ENCODE measurements at places on chromosomes 16 and 17. TPM values are rescaled to one million over a fixed set of nuclear protein-coding genes. Genes with fewer than 3 reads are reported as not detected.

The HOXB4 gene
- 7.8 TPM for total RNA-seq

The KRTAP1-3 gene
- not detected for total RNA-seq

The XPO6 gene
- total RNA-seq, result 267 TPM

The PKMYT1 gene
- 146 TPM for total RNA-seq

The CAVIN1 gene
- total RNA-seq, result 1.3 TPM

The INCA1 gene
- total RNA-seq, result 0.20 TPM

The CFAP97D1 gene
- not detected for total RNA-seq

The GPR179 gene
- total RNA-seq, result not detected

The IRX5 gene
- total RNA-seq, result not detected

GRCh38 chr17:30291543-30292285 lies at the start of gene BLMH:
BLMH (minus strand) TSS chr17:30291944; CDS start chr17:30291819, 125 bp downstream.
- peak within 1 kb of the TSS; percentile 90 for H3K27ac ChIP-seq
- peak; percentile 88 for DNase-seq
- H3K36me3 ChIP-seq, result peaks cover 15% of the 10 kb centered on the region

- no peak overlapping the region for H3K4me3 ChIP-seq
- no peak overlapping the region for H3K27ac ChIP-seq
- no peaks in the 10 kb centered on the region for H3K27me3 ChIP-seq
- H3K4me1 ChIP-seq, result peaks cover 5% of the 10 kb centered on the region
- DNase-seq, result peak; percentile 43
- H3K36me3 ChIP-seq, result peaks cover 32% of the 10 kb centered on the region
Measured at GRCh38 chr17:59607817-59608403, 11.8 kb upstream of the CLTC start.

GRCh38 chr16:60073376-60073775 lies 1339.3 kb upstream of the GOT2 start:
- H3K4me3 ChIP-seq, result no peak overlapping the region
- no peaks in the 10 kb centered on the region for H3K27me3 ChIP-seq
- H3K4me1 ChIP-seq, result no peaks in the 10 kb centered on the region
- DNase-seq, result no peak
- H3K36me3 ChIP-seq, result no peaks in the 10 kb centered on the region

DNA sequence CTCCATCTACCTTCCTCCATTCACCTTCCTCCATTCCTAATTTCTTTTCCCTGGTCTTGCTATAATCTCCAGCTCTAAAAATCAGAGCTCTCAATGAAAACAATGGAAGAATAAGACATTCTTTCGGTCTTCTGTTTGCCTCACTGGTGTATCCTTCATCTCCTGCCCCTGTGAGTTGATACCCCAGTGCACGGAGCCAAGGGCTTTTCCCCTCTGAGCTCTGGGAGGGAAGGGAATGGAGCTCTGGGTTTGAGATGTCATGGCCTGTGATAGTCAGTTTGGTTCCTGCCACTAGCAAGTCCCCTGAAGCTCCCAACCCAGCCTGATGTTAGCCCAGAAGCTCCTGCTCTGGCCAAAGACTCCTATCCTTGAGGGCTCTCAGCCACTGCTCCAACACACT lies 36.6 kb upstream of the DNAH9 start:
- H3K4me1 ChIP-seq, result no peaks in the 10 kb centered on the region
- no peak overlapping the region for H3K4me3 ChIP-seq
- no peak overlapping the region for H3K27ac ChIP-seq
- H3K27me3 ChIP-seq, result no peaks in the 10 kb centered on the region

GRCh38 chr17:79732254-79732653 lies 1.5 kb downstream of the ENPP7 start:
- peaks cover 21% of the 10 kb centered on the region for H3K4me1 ChIP-seq
- H3K27me3 ChIP-seq, result no peaks in the 10 kb centered on the region
- H3K4me3 ChIP-seq, result peak overlapping the region; percentile 70
- H3K27ac ChIP-seq, result no peak overlapping the region
- DNase-seq, result no peak

DNA sequence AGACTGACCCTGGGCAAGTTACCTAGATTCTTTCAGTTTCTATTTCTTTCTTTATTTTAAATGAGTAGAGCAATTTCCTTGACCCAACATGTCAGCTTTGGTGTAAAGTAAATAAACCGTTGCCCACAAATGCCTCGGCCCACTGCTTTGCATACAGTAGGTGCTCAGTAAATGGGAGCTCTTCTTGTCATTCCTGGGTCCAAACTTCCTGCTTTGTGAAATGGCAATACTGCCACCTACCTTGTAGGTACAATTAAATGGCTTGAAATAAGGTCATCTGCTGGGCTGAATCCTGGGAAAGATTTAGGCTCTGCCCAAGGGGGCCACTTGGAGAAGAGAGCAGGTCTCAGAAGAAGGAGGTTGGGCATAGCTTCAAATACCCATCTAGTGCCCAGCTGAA lies 253.0 kb downstream of the HS3ST3B1 start:
- H3K27ac ChIP-seq, result no peak overlapping the region
- no peak for DNase-seq
- no peaks in the 10 kb centered on the region for H3K4me1 ChIP-seq
- H3K4me3 ChIP-seq, result no peak overlapping the region
- no peaks in the 10 kb centered on the region for H3K27me3 ChIP-seq
- H3K36me3 ChIP-seq, result no peaks in the 10 kb centered on the region

DNA sequence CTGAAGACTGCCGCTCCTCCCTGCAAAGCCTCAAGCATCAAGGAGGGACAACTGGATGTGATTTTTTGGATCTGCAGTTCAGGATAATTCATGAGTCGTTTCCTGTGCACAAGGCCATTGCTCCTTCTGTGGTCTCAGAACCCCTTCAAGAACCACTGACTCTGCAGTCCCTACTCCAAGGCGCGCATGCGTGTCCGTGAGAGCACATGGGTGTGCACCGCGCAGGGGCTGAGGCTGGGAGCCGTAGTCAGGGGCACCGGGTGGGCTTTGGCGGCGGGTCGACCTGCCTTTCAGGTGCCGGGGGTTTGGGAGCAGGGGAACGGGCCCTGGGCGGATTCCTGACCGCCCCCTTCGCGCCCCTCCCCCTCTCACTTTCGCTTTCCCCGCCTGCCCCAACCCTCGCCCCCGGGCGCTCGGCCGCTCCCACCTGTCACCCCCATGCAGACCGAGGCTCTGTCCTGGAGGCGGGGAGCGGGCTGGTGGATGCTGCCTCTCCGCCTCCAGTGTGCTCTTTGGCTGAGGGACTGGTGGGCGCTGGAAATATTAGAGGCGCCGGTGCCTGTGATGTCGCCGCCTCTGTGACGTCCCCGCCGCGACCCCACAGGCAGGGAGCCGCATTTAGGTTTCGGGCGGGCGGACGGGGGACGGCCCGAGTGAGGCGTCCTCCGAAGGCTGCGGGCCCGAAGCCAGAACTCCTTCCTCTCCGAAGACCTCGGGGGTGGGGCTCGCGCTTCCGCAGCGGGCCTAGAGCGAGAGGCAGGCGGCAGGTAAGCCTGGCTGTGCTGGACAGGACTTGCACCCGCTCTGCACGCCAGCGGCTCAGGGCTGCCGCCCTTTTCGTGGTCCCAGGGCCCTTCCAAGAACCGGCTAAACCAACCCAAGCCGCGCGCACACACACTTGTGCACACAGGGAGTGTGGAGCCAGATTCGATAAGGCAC lies at the start of gene SPATA32:
TSS of gene SPATA32 (minus strand) at position 518 of the 939 bp plus-strand sequence. CDS start at position 440, 78 bp downstream.
- peaks cover 7% of the 10 kb centered on the region for H3K36me3 ChIP-seq
- peak within 1 kb of the TSS; percentile 74 for H3K4me3 ChIP-seq
- H3K27me3 ChIP-seq, result no peaks in the 10 kb centered on the region
- peak; percentile 88 for DNase-seq

DNA sequence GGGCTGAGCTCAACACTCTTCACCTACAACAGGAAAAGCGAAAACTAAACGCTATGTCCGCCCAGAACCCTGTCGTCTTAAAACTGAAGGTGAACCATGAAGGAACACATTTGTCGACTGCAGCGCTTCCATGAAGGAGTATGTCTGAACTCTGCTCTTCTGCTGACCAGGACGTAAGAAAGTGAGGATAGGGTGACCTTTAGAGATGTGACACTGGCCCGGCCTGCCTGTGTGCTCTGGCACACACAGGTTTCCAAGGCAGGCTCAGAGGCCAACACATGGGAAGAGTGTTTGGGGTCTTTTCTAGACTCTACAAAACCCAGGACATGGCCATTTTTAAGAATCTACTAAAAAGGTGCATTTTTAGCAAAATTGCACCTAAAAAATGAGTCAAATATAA lies 21.1 kb downstream of the MARF1 start:
- no peak for DNase-seq
- H3K4me1 ChIP-seq, result no peaks in the 10 kb centered on the region
- no peak overlapping the region for H3K4me3 ChIP-seq
- no peaks in the 10 kb centered on the region for H3K27me3 ChIP-seq

DNA sequence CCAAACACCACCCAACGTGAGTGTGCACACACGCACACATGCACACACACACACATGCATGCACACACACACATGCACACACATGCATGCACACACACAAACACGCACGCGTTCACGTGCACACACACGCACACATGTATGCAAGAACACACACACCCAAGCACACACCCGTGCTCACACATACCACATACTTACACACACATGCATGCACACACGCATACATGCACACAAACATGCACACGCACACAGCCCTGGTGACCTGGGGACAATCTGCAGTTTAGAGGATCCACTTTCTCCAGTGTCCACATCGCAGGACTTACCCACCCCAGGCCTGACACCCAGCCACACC lies 6.2 kb downstream of the USH1G start:
- H3K4me1 ChIP-seq, result no peaks in the 10 kb centered on the region
- no peak overlapping the region for H3K27ac ChIP-seq
- H3K4me3 ChIP-seq, result no peak overlapping the region
- DNase-seq, result no peak

GRCh38 chr16:85448557-85449190 lies 164.4 kb upstream of the GSE1 start:
- H3K36me3 ChIP-seq, result no peaks in the 10 kb centered on the region
- H3K27ac ChIP-seq, result peak overlapping the region; percentile 24
- peak; percentile 48 for DNase-seq
- peaks cover 15% of the 10 kb centered on the region for H3K4me1 ChIP-seq

- H3K4me1 ChIP-seq, result no peaks in the 10 kb centered on the region
- H3K27ac ChIP-seq, result no peak overlapping the region
- H3K27me3 ChIP-seq, result no peaks in the 10 kb centered on the region
- no peak overlapping the region for H3K4me3 ChIP-seq
- no peak for DNase-seq
- H3K36me3 ChIP-seq, result peaks cover 3% of the 10 kb centered on the region
Measured at GRCh38 chr17:64340557-64340956, 50.1 kb downstream of the PECAM1 start.

- no peaks in the 10 kb centered on the region for H3K36me3 ChIP-seq
- peaks cover 2% of the 10 kb centered on the region for H3K4me1 ChIP-seq
- no peaks in the 10 kb centered on the region for H3K27me3 ChIP-seq
- H3K27ac ChIP-seq, result no peak overlapping the region
Measured at GRCh38 chr17:32627239-32627996, 140.6 kb downstream of the CDK5R1 start.

Data from activated CD8-positive, alpha-beta memory T cell treated with anti-CD3 and anti-CD28 coated beads, Interleukin-2, amount 10 ng/mL, durations not matched to agents 7 days and 5 days (primary cell).